ENCODE measurements at places on chromosomes 3 and 15.

DNA sequence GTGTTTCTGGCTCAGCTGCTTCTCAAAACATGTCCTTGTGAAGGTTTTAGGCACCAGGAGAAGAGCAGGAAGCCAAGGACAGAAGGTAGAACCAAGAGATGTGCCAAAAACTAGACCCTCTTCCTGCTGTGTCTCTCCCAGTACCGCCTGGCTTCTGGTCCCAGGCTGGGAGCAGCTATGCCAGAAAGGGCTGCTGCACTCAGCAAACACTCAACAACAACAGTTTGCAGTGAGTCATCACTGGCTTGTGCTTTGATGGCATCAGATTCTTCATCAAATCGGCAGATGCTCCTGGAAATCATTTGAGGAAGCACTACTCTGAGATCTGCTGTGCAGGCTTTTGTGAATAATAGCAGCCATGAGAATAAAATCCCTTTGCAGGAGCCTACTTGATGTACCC is 63.2 kb downstream of the DGKG start:
- no peak for DNase-seq

GRCh38 chr3:64422932-64423331 is 197.7 kb upstream of the PRICKLE2 start:
- no peak for DNase-seq

DNA sequence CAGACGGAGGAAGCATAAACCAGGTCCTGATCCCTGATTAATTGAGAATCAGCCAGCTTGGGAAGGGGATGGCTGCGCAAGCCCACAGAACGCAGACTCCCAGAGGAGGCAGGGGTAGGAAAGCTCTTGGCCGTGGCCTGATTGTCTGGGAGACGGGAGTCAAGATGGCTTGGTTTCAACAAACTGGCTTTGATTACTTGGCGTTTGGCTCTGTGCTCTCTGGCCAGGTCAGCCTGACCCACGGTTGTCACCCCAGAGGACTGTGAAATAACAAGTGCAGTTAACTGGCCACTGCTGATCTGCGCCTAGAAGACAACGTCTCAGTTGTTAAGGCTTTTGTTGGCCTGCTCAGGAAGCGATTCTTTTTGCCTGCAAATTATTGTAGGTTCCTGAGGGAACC is 387.0 kb upstream of the PROK2 start:
- DNase-seq, result no peak

- DNase-seq, result no peak
These were observed 22.0 kb downstream of the CMTM6 start for GRCh38 chr3:32480604-32481003.

DNA sequence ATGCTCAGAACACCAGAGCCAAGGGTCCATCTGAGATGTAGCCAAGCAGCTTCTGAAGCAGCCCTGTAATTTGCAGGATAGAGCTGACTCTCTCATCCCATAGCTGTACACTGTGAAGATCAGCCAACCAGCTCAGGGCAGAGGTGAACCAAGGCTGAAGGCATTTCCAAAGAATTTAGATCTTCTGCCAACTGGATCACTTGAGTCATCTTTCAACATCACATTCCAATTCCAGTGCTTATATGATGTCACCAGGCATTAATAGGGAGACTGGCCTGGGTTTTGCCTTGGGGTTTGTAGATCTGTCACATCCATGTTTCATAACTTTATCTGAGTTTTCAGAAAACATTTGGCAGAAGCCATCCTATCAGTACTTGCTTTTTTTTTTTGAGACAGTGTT is 98.2 kb downstream of the NR2F2 start:
- DNase-seq, result no peak

GRCh38 chr3:161096771-161097367 is 8.3 kb downstream of the B3GALNT1 start:
- DNase-seq, result peak; percentile 4

- no peak for DNase-seq
These were observed 504.9 kb upstream of the SEMA6D start for GRCh38 chr15:47212222-47213010.

DNA sequence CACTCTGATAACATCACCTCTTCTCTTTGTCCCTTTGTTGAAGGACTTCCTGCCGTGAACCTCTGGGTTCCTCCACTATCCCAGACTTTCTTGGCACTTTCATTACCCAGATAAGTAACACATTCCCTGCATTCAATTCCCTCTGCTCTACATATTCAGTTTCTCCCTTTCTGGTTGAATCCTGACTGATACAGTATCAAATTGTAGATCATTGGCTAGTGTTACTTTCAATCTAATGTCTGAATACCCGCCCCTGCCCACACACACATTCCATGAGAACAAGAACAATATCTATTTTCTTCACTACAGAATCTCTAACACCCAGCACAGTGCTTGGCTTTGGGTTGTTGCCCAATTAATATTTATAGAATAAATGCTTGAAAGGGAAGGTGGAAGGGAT is 163.5 kb downstream of the ABHD5 start:
- no peak for DNase-seq

- DNase-seq, result no peak
These were observed 12.9 kb downstream of the BHLHE40 start for GRCh38 chr3:4992118-4992517.

DNA sequence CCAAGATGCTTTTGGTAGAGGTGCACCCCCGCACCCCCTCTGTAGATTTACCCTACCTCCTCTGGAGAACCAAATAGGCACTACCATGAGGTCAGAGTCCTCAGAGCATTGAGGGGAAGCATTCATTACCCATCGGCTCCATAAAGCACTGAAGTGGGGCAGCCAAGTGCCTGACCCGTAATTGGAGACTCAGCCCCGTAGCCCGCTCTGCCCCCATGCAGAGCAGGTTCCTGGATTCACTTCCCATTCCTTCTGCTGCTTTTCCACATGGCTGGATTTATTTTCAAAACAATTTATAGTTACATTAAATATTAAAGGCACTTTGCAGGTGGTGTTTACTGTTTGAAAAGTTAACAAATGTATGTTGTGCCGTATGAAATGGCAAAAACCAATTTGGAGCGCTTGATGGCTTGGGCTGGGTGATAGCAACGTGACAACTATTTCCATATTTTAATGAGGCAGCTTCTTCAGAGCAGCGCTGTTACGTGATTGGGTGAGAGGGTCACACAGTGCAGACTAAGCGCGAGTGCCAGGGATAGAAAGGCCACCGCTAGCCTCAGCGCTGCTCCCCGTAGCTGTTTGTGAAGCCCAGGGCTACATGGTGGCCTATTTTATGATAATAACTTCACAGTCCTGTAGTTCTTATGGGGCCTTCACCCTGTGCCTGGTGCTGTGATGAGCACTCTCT is 373.8 kb upstream of the PROK2 start:
- no peak for DNase-seq

- DNase-seq, result no peak
These were observed 35.2 kb upstream of the SPATA12 start for GRCh38 chr3:57025237-57025636.

DNA sequence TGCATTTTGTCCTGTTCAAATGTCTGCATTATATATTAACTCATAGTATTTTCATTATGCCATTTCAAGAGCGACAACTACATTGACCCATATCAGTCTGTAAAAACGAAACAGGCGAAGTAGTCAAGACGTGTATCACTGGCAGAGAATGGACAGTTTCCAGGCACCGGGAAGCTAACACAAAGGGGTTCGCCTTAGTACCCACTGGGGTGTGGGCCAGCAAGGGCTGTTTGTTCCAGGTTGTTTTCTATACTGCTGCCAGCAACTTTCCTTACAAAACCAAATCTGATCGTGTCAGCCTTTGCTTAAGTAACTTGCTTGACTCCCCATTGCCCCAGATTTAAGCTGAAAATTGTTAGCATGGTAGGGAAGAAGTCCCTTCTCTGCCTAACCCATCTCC is 87.1 kb downstream of the CGNL1 start:
- no peak for DNase-seq

GRCh38 chr3:13507570-13508339 is 27.6 kb downstream of the HDAC11 start:
- DNase-seq, result no peak

- no peak for DNase-seq
These were observed 340.7 kb downstream of the RAP2B start for GRCh38 chr3:153502682-153503081.

GRCh38 chr3:72890166-72890925 is 2.5 kb downstream of the GXYLT2 start:
- no peak for DNase-seq

GRCh38 chr15:89161666-89162065 is 59.7 kb downstream of the RLBP1 start:
- no peak for DNase-seq

DNA sequence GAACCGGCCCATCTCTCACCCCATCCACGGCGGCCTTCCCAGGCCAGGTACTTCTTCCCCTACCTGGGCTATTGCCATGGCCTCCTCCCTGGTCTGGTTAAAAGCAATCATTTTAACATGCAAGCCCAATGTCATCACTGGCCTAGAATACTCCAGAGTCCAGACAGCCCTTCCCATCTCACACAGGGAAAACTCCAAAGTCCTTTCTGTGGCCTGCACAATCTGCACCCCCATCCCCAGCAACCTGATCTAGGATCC is 45.8 kb upstream of the SLCO2A1 start:
- no peak for DNase-seq

DNA sequence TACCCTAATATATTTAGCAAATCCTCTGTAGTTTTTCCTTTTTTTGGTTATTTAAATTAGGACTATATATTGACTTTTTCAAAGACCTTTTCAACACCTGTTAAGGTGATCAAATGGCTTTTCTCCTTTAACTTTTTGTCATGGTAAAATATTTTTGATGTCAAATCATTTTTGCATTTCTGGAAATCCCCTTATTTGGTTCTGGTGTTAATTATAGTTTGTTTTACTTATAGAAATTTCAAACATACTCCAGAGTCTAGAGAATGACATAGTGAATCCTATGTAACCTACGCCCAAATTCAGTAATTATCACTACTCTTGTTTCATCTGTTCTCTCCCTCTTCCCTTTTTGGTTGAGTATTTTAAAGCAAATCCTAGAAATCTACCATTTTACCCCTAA is 121.3 kb upstream of the TBL1XR1 start:
- DNase-seq, result no peak

DNA sequence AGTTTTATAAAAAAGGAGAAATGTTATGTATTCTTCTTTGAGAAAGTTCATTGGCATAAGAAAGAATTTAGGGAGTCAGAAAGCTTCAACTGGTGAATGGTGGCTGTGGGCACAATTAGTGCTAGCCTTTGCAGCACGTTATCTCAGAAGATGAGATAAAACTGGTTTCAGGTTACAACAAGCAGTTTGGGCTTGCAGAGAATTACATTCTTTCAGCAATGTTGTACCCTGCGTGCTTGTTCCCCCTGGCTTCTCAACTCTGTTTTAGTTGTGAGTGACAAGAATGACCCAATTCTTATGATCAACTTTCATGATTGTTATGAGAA is 31.6 kb upstream of the ACP3 start:
- DNase-seq, result no peak

DNA sequence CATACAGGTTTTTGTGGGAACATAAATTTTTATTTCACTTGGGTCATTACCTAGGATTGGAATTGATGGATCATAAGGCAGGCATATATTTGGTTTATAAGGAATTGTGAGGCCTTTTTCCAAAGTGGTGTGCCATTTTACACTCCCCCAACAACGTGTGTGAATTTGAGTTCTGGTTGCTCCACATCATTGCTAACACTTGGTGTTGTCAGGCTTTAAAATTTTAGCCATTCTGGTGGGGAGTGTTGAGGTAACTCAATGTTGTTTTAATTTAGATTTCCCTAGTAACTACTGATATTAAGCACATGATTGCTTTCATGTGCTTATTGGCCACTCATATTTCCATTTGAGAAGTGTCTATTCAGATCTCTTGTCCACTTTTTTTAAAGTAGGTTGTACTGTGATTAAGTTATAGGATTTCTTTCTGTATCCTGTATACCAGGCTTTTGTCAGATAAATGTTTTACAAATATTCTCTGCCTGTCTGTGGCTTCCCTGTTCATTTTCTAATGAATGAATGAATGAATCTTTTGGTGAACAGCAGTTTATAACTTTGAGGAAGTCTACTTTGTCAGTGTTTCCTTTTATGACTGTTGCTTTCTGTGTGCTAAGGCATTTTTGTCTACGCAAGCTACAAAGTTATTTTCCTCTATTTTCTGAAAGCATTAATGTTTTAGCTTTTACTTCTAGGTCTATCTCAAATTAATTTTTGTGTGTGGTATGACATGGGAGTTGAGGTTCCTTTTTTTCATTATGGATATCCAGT is 17.9 kb upstream of the NR2C2 start:
- DNase-seq, result no peak

- DNase-seq, result no peak
These were observed 36.2 kb downstream of the LEKR1 start for GRCh38 chr3:156862338-156862737.

DNA sequence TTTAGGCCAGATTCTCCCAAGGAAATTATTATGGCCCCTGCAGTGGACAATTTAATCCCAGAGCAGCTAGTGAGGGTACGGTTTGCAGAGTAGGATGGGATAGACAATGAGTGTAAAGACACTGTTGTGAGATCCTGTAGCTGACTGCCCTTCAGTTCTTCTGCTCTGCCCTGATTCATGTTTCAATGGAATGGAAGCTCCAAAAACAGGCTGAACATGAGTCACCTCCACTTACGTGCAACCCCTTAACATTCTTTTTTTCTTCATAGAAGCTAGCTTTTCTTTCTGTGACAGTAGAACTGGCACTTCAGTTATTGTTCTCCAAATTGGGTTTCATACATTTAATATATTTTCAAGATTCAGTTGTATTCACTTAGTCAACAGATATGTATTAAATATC is 32.1 kb downstream of the CLDN18 start:
- DNase-seq, result no peak

DNA sequence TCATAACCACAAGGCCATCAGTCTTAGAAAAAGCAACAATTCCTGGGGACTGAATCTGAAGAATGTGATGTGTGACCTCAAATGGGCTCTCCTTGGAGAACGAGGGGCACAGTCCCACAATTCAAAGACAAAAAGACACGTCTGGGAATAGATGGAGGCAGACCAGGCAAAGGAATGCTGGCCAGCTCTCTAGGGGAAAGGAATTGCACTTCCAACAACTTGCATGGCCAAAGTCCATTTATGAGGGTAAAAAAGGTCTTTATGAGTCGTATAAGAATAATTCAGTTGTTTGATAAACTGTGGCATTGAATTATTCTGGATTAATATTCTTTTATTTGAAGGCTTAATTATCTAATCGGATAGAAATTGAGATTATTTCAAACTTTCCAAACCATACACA is 180.5 kb upstream of the FEZF2 start:
- DNase-seq, result no peak

GRCh38 chr3:64238971-64239667 is 13.9 kb upstream of the PRICKLE2 start:
- DNase-seq, result no peak

DNA sequence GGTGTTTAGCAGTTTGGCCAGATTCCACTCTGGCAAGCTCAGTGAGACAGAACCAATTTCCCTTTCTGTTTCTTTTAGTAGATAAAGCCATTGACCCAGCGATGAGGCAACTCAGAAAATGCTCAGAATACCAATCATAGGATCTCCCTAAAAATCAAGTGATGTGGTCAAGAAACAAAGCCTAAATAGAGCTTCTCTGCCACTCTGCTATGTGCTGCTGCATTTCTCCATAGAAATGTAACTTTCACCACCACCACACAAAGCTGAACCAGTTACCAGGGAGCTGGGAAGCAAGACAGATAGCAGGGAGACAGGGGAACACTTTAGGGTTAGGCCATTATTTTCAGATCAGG is 109.8 kb downstream of the RPL22L1 start:
- DNase-seq, result no peak
